C1 segment of cervical spinal cord (tissue), 14 donors: ENCODE measurements at places on chromosomes 16 and 17.

DNA sequence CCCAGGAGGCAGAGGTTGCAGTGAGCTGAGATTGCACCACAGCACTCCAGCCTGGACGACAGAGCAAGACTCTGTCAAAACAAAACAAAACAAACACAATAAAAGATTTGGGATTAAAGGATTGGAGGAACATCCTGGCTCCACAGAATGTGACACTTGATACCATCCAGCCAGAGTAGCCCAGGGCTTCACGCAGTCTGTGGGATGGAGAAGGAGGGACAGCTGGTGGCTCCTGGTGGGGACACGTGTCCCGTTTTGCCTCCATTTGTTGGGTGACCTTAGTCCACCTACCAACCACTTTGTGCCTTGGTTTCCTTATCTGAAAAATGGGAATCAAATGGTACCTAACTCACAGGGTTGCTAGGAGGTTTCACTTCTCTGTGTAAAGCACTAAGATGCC is 12.4 kb upstream of the CYB561 start:
- DNase-seq, result no peak

DNA sequence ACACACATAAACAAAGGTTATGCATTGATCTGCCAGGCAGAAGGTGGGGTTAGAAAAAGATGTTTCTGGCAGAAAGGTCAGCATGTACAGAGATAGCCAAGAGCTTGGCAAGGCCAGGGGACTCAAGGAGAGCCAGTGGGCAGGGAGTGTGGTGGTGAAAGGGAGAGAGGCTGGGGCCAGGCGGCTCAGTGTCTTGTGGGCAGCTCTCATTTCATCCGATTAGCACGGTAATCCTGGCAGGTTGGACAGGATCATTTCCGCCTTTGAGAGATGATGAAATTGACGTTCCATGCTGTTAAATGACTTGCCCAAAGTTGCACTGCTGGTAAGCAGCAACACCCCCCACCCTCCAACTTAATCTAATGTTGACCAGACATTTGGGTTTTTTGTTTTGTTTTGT is 3.6 kb downstream of the CHD9 start:
- no peak for DNase-seq

DNA sequence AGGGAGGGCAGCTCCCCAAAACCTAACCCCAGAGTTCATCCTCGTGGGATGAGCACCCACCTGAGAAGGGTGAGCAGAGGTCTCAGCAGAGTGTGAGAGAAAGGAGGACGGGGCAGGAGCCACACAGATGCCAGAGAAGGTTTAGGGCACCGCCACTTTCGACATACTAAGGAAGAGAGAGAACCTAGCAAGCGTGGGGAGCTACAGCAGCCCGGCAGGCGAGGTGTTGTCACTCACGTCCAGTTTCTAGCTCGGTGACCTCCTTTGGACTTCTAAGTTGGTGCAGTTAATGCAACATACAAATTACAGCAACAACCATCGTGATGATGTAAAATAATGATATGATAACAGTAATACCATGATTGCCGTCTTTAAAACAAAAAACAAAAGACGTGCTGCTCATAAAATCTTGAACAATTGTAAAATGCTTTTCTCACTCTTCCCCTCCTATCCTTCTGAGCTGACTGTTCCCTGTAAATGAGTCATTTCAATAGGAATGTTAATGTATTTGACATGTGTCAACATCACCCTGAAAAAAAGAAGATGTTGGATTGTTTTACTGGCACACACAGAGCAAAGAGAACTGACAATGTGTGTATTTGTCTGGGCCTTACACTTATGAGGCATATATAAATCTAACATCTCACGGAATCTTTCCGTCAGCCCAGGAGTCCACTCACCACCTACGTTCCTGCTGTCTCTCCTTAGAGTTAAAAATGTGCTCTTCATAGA is 158.2 kb upstream of the MAF start:
- DNase-seq, result no peak

DNA sequence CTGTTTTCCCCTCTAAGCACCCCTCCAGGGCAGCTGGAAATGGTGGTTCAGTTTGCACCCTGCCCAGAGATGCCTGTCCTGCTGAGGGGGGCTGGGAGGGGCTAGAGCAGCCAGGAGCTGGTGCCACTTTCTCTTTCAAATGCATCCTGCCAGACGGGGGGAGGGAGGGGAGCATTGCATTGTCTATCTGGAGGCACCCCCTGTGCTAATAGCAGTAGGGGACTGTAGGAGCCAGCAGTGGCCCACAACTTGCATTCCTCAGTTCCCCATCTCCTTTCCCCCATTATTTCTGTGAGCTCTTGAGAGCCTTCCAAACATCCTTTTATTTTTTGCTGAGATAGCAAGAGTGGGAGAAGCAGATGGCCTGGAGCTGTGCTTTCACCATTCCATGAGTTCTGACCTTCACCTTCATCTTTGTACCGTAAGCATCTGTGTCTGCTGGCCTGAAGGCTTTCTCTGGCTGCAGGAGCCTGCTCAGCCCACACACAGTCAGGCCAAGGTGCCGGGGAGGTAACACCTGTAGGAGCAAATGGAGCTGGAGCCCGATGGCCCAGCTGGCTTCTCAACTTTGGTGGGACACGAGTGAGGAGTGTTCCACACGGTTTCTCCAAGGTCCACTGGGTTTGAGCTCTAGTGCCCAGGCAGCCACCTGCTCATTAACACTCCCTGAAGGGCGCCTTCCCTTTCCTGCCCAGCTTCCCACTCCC is 5.2 kb downstream of the WFDC1 start:
- DNase-seq, result no peak

DNA sequence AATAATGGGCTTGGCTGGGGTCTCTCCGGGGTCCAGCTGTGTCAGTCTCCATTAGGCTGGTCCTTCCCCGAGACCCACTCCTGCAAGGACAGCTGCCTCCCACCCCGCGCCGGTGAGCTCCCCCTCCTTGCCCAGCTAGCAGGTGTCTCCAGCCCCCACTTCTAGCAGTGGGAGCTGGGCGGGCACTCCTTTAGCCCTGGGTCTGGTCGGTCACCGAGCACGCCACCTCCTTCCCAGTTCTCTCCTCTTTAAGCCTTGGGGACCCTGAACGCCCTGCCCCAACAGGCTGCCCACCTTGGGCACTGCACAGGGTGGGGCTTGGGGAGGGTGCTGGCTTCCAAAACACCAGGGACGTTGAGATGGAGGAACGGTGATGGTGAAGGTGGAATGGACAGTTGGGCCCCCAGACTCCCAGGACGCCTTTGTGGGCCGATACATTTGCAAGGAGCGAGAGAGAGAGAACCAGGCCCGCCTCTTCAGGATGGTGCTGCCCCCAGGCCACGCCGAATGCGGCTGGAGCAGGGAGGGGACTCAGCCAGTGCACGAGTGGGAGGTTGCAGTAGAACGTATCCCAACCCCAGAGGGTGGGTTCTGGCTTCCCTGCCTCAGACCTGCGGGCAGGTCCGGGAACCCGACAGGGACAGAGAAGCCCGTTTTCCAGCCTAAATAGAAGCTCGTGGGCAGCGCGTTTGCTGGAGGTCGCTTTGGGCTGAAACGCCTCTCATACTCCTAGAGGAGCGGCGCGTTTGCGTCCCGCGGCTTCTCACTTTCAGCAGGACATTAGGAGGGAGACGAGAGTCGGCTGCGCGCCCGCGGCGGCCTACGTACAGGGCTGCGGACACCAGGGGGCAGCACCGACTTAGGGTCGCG is 10.7 kb downstream of the TBX2 start:
- DNase-seq, result peak; percentile 39

- DNase-seq, result no peak
Observed at GRCh38 chr17:199191-199604, 17.7 kb upstream of the DOC2B start.

- DNase-seq, result no peak
Observed at GRCh38 chr16:87692756-87693155, 73.0 kb downstream of the KLHDC4 start.

- DNase-seq, result no peak
Observed at GRCh38 chr17:81176666-81177065, 10.6 kb upstream of the AATK start.

DNA sequence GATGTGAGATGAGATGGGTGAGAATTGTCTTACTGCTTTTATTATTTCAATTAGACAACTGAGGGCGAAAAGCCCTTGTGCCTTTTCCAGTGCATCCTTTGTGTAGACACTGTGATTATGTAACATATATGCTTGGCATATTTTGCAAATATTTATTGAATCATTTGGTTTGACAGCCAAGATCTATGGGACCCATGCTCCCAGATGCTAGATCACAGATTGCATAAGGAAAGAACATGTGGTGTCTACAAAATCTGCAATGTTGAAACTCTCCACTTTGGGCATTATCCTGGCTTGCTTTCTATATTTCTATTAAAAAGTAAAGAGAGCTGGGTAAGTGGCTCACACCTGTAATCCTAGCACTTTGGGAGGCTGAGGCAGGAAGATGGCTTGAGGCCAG is 4.8 kb upstream of the COG1 start:
- DNase-seq, result no peak

DNA sequence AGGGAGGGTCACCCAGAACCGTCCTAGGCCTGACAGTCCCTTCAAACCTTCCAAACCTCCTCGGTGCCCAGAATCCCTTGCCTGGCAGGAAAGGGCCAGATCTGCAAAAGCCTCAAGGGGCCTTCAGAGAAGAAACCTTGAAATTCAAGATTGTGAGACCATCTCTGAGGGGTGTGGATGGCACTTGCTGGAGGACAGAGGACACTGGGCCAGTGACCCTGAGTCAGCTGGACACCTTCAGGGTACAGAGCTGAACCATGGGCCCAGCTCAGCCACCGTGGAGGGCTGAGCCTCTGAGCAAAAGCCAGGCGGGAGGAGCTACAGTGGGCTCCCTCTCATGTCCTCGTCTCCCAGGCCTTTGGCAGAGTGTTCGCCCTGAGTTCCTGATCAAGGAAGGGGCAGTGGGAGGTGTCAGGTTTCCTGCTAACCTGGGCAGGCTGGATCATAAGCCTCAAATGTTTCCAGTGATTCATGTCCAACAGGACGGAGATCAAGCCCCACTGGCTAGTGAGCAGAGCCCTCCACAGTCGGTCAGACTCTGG is 3.0 kb downstream of the PDILT start:
- no peak for DNase-seq

GRCh38 chr16:79151-80054 is 1.4 kb downstream of the MPG start:
- DNase-seq, result no peak

- DNase-seq, result no peak
Observed at GRCh38 chr16:8376430-8376829, 213.9 kb downstream of the TMEM114 start.

DNA sequence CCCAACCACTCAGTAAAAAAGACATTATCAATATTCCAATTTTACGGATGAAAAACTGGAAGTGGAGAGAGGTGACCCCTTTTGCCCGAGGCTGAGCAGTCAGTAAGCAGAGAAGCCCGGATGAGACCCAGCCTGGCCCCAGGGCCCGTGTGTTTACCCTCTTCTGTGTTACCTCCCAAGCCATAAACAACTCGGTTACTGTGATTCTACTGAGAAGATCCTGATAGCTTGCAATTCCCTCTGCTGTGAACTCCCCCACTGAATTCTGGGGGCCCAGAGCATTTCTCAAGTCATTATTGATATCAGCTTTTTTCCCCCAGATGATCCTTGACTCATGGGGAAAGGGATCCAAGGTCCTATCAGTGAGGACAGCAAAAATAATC is 482.6 kb upstream of the ERCC4 start:
- DNase-seq, result no peak

- DNase-seq, result no peak
Observed at GRCh38 chr17:78019976-78020716, 61.6 kb downstream of the TNRC6C start.

DNA sequence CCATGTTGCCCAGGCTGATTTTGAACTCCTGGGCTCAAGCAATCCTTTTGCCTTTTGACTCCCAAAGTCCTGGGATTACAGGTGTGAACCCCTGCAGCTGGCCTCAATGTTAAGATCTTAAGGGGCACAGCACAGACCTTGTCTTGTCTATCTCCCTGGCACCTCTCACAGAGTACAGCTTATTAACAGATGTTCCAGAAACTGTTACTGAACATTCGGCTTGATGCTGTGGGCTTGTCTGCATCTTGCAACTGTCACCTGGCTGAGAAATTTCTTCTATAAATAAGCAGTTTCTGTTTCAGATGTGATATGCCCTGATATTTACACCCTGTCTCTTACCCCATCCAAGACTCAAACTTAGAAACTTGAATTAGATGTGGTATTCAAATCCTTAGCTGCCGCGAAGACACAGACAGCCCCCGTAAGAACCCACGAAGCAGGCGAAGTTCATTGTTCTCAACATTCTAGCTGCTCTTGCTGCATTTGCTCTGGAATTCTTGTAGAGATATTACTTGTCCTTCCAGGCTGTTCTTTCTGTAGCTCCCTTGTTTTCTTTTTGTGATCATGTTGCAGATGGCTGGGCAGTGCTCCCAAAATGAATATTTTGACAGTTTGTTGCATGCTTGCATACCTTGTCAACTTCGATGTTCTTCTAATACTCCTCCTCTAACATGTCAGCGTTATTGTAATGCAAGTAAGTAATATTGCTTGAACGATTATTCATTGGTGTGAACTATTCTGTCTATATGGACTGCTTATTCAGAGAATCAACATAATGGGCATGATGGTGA is at the start of gene TNFRSF17:
Gene TNFRSF17 (plus strand): TSS at position 450 of the 791 bp plus-strand sequence. CDS start 115 bp downstream, at position 565.
- DNase-seq, result no peak

GRCh38 chr16:360698-361336 is 8.3 kb upstream of the AXIN1 start:
- no peak for DNase-seq

DNA sequence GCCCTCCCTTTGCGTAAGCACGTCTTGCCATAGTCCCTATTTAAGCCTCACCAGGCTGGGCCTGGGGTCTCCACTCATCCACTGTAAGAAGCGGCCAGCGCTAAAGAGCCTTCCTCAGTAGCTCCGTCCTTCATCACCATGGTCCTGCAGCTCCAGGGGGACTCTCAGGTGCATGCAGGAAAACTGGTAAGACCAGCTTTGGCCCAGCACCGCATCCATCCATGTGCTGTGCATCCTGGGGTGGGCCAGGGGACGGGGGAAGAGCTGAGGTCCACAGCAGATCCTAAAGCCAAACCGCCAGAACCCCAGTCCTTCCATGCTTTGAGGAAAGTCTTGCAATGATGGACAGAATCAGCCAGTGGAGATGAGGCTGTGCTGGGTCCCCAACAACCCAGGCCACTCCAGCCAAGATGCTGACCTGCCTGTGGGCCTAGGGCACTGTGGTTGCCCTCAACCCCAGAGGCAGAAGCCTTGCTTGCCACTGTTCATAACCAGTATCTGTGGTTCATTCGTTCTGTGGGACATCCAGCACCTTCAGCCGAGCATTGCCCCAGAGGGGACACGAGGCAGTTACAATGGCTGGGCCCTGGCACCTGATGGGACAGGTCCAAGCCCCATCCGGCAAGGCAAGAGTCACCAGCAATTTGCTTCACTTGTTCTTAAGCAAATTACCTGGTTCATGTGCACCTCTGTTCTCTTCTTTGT is 44.4 kb downstream of the RBFOX3 start:
- DNase-seq, result no peak

DNA sequence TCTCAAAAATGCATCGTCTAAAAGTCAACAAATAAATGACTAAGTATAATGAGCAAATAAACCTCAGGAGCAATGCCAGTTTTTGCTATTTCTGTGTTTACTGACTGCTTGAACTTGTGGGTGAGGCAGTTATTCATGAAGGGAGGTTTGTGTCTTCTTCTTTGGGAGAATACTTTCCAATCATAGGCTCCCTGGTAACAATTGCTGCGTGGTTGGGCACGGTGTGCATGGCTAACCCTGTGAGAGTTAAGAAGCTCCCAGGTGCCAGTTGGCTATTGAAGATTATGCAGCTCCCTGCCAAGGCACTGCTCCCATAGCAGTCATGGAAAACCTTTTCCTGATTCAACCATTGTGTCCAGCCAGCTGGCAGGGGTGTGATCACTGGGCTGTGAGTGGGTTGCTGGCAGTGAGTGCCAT is 775.9 kb upstream of the GOT2 start:
- peak; percentile 17 for DNase-seq

- DNase-seq, result no peak
Observed at GRCh38 chr17:29867643-29868181, 62.3 kb downstream of the SSH2 start.
